Right lobe of liver (tissue), 6 donors: ENCODE measurements at places on chromosomes 16 and 17.

DNA sequence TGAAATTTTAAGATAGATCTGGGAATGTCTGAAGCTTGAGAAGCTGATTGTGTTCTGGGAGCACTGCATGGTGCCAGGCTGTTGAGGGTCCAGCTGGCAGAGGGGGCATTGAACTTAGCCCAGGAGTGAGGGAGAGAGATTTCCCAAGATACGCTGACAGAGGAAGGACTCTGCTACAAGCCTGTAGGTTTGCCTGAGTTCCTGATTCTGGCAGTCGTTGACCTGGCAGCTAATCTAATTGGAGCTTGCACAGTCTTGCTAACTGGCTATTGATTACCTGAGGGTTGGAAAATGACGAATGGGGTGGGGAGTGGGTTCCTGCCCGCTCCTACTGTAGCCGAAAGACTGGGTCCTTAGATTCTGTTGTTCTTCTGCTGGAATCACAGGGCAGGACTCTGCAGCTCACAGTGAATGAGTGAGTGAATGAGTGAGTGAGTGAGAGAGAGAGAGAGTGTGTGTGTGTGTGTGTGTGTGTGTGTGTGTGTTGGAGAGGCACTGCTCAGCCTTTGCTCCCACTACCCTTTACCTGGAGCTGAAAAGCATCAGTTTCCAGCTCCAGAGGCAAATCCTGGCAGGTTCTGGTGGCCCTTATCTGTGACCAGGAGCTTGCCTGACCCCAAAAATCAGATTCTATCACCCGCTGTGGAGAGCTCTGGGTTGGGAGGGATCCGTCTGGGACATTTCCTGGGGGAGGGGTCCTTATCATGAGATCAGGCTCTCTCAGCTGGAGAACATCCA, 16.7 kb downstream of the CTRL start:
- H3K4me3 ChIP-seq: no peak overlapping the region
- H3K27ac ChIP-seq: peak overlapping the region; percentile 68
- no peaks in the 10 kb centered on the region for H3K4me1 ChIP-seq
- H3K36me3 ChIP-seq: peaks cover 10% of the 10 kb centered on the region

DNA sequence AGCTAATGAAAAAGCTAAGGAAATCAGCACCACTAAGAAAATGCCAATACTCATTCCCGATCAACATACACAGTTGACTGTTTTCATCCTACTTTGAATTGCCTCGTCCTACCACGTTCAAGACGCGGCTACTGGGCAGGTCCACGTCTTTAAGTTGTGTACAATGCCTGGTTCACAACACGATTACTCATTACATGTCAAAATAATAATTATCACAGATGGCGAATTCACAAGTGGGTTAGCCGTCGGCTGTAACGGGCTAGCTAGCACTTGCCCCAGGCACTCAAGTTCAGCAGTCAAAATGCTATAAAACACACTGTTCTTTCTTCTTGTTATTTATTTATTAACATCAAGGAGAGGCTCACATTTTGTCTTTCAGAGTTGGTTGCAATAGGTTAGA, 124.2 kb downstream of the ZFHX3 start:
- H3K27ac ChIP-seq: no peak overlapping the region
- no peaks in the 10 kb centered on the region for H3K27me3 ChIP-seq
- no peaks in the 10 kb centered on the region for H3K36me3 ChIP-seq
- no peak overlapping the region for H3K4me3 ChIP-seq
- no peaks in the 10 kb centered on the region for H3K4me1 ChIP-seq

DNA sequence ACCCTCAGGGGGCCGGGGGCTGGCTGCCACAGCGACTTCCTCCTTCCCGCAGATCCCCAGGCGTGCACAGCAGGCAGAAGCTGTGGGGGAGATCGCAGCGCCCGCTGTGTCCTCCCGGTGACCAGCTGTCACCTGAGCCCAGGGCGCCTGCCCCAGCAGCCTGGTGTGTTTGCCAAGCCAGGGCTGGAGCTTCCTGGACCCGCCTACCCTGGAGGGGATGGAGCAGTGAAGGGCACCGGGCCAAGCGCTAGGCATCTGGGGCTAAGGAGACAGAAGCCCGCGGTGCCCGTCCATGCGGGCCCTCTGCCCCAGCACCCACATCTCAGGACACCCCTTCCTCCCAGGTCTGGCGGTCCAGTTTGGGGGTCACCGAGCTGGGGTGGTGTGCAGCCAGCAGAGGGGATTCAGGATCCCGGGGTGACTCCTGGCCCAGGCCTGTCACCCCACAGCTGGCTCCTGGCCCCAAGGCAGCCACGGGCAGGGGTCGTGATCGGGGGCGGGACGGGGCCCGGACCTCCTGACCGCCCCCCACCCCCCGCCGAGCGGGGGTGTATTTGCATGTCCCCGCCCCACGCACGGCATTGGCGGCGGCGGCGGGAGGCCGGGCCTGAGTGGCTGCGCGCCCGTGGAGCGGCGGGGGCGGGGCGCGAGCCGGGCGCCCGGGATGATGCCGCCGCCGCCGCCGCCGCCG, at the start of gene RAB26:
Gene RAB26, plus strand, starts transcription at position 645 of the 691 bp plus-strand sequence. CDS start 159 bp downstream, outside the sequence.
- H3K36me3 ChIP-seq: peaks cover 7% of the 10 kb centered on the region
- no peaks in the 10 kb centered on the region for H3K27me3 ChIP-seq
- peaks cover 43% of the 10 kb centered on the region for H3K4me1 ChIP-seq
- peak; percentile 96 for DNase-seq
- H3K27ac ChIP-seq: peak within 1 kb of the TSS; percentile 71

DNA sequence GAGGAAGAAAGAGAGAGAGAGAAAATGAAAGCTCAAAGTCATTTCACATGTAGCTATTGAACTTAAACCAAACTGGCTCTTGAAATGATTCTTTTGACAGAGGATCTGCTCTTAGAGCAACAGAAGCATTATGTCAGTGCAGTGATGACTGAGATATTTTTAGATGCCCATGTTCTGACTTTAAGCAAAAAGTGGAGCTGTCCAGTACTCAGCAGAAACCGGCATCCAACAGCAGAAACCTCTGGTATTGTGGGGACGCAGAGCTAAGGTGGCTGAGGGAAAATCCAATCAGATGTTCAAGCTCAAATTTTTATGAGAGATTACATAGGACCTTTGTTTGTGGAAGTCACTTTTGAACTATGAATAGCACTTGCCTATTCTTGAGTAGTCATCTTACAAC, 69.8 kb upstream of the ANKFN1 start:
- no peak for DNase-seq
- H3K4me3 ChIP-seq: no peak overlapping the region
- H3K27me3 ChIP-seq: no peaks in the 10 kb centered on the region
- no peaks in the 10 kb centered on the region for H3K36me3 ChIP-seq
- no peak overlapping the region for H3K27ac ChIP-seq
- no peaks in the 10 kb centered on the region for H3K4me1 ChIP-seq

- no peaks in the 10 kb centered on the region for H3K27me3 ChIP-seq
- H3K27ac ChIP-seq: no peak overlapping the region
- H3K4me3 ChIP-seq: no peak overlapping the region
Measured at GRCh38 chr17:9932491-9932890, 27.4 kb upstream of the RCVRN start.

DNA sequence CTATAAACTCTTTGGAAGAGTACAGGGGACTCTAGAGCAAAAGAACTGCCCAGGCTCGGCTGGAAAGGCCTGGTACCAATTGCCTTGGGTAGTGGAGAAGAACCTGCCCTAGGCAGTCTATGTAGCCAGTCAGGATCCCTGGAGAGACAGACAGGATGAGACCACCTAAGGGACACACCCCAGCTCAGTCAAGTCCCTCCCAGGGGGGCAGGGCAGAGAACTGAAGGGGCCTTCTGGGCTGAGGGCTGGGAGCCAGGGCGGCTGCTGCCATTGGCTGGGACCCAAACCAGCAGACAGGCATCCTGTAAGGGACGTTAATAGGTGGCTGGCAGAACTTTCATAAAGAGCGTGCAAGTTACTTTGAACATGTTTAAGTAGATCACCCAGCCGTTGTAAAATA, 12.8 kb upstream of the SLC38A8 start:
- no peak overlapping the region for H3K4me3 ChIP-seq
- no peaks in the 10 kb centered on the region for H3K27me3 ChIP-seq
- no peaks in the 10 kb centered on the region for H3K4me1 ChIP-seq
- no peak for DNase-seq
- H3K27ac ChIP-seq: no peak overlapping the region
- peaks cover 18% of the 10 kb centered on the region for H3K36me3 ChIP-seq

DNA sequence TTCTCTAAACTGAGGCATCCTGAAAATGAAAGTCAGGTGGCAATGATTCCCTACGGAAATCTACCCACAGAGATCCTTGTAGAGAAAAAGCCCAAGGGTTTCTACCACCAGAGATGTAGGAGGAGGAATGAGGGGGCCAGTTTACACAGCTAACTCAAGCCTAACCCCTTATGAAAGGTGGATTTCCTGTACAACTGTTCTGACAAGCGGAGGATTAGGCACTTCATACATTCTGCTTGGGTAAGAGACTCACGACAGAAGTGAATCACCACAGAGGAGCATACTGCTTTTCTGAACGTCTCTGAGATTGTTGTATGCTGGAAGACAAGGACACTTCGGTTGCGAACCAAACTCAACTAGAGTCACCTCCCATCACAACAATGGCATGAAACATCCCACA, 72.7 kb downstream of the SMG6 start:
- no peaks in the 10 kb centered on the region for H3K27me3 ChIP-seq
- H3K4me3 ChIP-seq: no peak overlapping the region
- no peak overlapping the region for H3K27ac ChIP-seq
- no peaks in the 10 kb centered on the region for H3K4me1 ChIP-seq

DNA sequence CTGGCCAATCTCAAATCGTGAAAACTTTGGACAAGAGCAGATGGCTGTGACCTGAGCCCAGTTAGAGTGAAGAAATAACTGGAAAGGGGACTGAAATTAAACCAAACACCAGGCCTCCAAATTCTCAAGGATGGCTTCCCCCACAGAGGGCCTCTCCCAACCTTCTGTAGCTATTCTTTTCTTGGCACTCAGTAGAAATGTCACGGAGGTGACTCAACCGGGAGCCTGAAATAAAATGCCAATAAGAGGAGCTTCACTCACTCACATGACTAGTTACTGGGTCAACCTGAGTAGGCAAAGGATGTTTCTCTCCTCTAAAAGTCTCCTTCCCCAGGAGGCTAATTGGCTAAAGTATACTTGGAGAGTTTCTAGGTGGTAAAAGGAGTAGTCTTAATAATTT, 230.7 kb downstream of the MAF start:
- DNase-seq: no peak
- H3K27me3 ChIP-seq: no peaks in the 10 kb centered on the region
- no peaks in the 10 kb centered on the region for H3K4me1 ChIP-seq
- no peaks in the 10 kb centered on the region for H3K36me3 ChIP-seq
- H3K4me3 ChIP-seq: no peak overlapping the region

GRCh38 chr16:9318764-9319163, 227.3 kb downstream of the HAPSTR1 start:
- H3K27me3 ChIP-seq: no peaks in the 10 kb centered on the region
- H3K27ac ChIP-seq: no peak overlapping the region
- no peaks in the 10 kb centered on the region for H3K4me1 ChIP-seq

DNA sequence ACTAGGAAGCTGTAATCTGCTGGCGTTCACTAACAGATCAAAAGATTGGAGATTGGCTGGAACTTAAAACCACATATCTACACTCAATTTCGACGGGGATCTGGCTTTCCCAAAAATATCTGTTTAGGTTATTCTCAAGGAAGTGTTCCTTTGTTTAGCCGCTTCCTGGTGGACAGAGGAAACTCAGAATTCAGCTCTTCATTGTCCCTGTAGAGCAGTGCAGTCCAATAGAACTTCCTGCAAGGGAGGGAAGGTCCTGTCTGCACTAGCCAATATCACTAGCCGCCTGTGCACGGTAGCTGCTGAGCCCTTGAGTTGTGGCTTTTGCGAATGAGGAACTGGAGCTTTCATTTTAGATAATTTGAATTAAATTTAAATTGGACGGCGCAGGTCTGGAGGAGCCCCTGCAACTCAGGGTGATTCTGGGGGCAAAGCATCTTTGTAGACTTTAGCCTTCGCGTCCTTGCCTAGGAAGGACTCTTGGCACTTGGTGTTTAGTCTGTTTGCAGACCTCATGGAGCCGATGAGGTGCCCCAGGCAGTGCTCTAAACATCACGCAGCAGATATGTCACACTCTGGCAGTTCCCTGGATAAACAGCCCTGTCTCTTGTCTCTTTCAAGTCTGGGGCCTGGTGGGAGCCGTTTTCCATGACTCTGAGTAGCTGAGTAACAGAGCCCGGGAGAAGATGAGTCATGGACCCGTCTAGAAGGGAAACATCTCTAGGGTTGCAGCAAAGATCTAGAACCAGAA, 122.2 kb downstream of the CCDC182 start:
- H3K4me3 ChIP-seq: no peak overlapping the region
- H3K4me1 ChIP-seq: no peaks in the 10 kb centered on the region
- DNase-seq: no peak
- no peaks in the 10 kb centered on the region for H3K27me3 ChIP-seq
- no peaks in the 10 kb centered on the region for H3K36me3 ChIP-seq

- DNase-seq: no peak
- H3K4me1 ChIP-seq: no peaks in the 10 kb centered on the region
- no peaks in the 10 kb centered on the region for H3K27me3 ChIP-seq
- H3K36me3 ChIP-seq: no peaks in the 10 kb centered on the region
- H3K4me3 ChIP-seq: no peak overlapping the region
Measured at GRCh38 chr17:83030432-83030831, 49.0 kb upstream of the METRNL start.

DNA sequence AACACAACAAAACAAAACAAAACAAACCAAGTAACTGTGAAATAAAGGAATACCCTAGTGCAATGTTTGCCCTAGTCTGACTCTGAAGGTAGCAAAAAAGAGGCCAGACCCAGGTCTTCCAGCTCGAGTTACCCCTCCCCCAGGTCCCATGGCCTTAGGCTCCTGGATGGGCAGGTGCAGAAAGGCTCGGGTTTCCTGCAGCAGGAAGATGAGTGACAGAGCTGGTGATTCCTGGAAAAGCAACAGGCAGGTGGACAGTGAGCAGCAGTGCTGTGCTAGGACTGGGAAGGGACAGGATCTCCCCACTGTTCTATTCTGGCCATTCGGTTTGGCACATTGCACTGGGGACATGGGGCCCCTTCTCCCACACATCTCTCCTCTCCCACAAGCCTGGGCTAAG, 42.9 kb upstream of the MRTFB start:
- H3K27me3 ChIP-seq: no peaks in the 10 kb centered on the region
- no peaks in the 10 kb centered on the region for H3K4me1 ChIP-seq
- H3K4me3 ChIP-seq: no peak overlapping the region
- H3K36me3 ChIP-seq: no peaks in the 10 kb centered on the region
- no peak overlapping the region for H3K27ac ChIP-seq

DNA sequence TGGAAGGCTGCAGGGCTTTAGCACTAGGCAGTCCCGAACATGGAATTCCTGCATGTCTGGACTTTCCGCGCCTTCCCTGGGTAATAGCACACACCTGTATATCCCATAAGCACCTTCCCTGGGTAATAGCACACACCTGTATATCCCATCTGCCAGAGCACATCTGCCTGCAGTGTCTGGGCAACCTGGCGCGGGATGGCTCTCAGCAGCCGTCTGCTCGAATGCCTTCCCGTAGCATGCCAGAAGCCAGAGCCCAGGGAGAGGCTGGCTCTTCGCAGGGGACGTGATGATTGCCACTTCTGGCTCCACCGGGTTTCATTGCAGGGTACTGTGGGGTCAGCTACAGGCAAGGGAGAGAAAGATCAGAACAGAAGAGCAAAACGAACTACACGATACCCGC, 21.3 kb downstream of the MBTPS1 start:
- peaks cover 46% of the 10 kb centered on the region for H3K36me3 ChIP-seq
- no peaks in the 10 kb centered on the region for H3K27me3 ChIP-seq
- DNase-seq: no peak
- no peaks in the 10 kb centered on the region for H3K4me1 ChIP-seq
